ENCODE measurements at places on chromosomes 3 and 15.

DNA sequence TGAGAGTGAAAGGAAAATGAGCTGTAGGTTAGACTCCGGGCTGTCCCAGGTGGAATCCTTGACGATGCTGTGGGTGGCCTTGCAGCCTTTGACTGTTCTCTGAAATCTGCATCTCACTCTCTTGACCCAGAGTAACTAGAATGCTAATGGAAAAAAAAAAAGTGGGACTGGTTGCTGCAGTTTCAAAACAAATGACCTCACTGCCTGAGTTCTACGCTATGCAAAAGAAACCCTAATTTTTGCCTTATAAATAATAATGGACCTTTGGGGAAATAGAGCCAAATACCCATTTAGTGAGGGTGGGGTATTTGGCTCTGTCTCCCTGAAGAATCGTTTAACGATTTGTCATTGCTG is 309.7 kb upstream of the C2CD4B start:
- no peak for DNase-seq

- DNase-seq = no peak
Measured at GRCh38 chr15:57237676-57238075, 138.6 kb upstream of the CGNL1 start.

- DNase-seq = no peak
Measured at GRCh38 chr3:144129536-144130214, 158.1 kb downstream of the DIPK2A start.

GRCh38 chr3:115982629-115983028 is 359.3 kb downstream of the GAP43 start:
- no peak for DNase-seq

- no peak for DNase-seq
Measured at GRCh38 chr3:74033806-74034205, 409.1 kb upstream of the PDZRN3 start.

GRCh38 chr3:37861620-37862041 is at the start of gene CTDSPL:
CTDSPL (plus strand) TSS chr3:37861880; CDS start chr3:37862200, 320 bp downstream.
- DNase-seq = peak; percentile 82
